ENCODE measurements at places on chromosomes 13 and 19.

DNA sequence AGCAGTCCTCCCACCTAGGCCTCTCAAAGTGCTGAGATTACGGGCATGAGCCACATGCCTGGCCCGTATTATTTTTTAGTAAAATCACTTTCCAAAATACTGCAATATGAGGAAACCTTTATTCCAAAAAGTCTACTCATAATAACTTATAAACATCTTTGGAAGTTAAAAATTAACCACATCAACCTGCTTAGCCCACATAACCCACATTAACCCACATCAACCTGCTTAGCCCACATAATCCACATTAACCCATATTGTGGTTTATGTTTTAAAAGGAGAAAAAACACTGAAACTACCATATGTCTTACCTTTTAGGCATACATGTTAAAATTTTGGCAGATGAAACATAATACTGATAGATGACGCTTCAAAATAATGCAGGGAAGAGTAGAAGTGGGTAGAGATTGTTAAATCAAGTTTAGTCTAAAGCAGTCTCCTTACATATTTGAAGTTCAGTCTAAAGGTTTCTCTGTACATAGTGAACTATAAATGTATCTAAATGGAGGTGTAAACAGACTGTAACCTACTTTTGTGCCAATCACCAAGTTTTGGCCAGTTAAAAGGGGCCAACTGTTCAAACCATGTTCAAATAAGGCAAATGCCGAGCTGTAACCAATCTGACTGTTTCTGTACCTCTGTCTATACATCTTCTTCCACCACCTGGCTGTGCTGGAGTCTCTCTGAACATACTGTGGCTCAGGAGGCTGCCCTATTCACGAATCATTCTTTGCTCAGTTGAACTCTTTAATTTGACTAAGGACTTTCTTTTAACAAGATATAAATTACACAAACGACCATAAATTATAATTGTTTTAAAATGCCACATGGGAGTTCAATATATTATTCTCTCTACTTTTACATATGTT lies 14.5 kb downstream of the KPNA3 start:
- H3K27ac ChIP-seq, result no peak overlapping the region
- DNase-seq, result no peak
- H3K36me3 ChIP-seq, result no peaks in the 10 kb centered on the region
- H3K27me3 ChIP-seq, result no peaks in the 10 kb centered on the region
- H3K4me1 ChIP-seq, result peaks cover 33% of the 10 kb centered on the region

DNA sequence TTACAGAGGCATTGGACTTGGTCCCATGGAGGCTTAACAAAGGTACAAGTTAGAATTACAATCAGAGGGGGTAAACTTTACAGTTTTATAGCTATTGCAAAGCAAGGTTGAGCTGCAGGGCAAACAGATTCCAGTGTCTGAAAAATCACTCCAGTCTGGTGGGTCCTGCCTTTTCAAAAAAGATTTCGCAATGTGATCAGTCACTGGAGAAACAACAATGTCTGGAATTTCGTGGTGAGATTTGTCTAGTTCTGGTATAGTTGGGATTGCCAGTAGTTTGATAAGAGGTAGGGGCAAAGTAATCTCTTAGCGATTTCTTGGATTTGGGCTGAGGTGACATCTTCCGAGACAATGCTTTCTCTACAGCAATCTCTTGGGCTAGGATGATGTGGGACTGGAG lies 1198.2 kb upstream of the PCDH9 start:
- H3K27me3 ChIP-seq, result no peaks in the 10 kb centered on the region
- no peak overlapping the region for H3K4me3 ChIP-seq
- no peak for DNase-seq
- no peaks in the 10 kb centered on the region for H3K36me3 ChIP-seq
- no peaks in the 10 kb centered on the region for H3K4me1 ChIP-seq
- no peak overlapping the region for H3K27ac ChIP-seq

DNA sequence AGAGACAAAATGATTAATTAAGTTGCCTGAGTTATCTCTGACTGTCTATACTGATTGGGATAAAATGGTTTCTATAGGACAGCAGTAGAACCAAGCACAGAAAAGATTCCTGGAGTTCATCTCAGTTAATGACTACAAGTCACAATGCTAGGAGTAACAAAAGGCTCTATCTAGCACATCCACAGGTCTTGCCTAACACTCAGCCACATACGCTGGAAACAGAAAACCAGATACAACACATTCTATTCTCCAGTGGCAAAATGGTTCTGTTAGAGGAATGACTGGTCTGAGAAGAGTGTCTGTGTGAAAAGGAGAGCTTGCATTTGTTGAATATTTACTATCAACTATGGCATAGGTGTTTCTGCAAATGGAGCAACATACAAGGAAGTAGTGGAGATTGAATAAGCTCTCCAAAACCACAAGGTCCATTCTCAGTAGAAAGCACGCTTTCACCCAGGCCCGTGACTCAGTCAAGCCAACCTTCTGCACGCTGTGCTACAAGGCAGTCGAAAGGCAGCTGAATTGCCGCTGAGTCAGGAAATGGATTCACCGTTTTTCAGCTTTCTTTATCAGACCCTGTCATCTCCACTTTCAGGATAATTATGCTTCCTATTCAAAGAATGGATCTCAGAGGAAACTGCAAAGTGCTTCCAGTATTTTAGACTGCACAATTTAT lies 761.5 kb downstream of the EFNB2 start:
- H3K4me1 ChIP-seq, result no peaks in the 10 kb centered on the region
- DNase-seq, result no peak
- no peak overlapping the region for H3K27ac ChIP-seq
- H3K4me3 ChIP-seq, result no peak overlapping the region
- no peaks in the 10 kb centered on the region for H3K27me3 ChIP-seq

- no peaks in the 10 kb centered on the region for H3K27me3 ChIP-seq
- H3K4me3 ChIP-seq, result no peak overlapping the region
- no peak overlapping the region for H3K27ac ChIP-seq
- H3K4me1 ChIP-seq, result no peaks in the 10 kb centered on the region
- no peaks in the 10 kb centered on the region for H3K36me3 ChIP-seq
Measured at GRCh38 chr13:36098080-36098479, 33.1 kb downstream of the DCLK1 start.

DNA sequence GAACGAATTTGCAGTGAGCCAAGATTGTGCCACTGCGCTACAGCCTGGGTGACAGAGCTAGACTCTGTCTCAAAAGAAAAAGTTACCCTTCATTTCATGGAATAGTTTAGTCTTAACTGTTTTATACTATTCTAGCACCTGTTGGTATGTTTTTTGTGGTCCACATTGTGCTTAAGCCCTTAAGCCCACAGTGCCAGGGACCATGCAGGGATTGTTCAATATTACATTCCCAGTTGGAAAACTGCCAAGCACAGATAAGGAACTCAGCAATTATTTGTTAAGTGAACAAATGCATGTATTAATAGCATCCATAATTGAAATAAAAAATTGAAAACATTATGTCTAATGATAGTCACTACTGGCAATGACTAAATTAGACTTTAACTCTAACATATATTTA lies 193.5 kb downstream of the PCDH17 start:
- no peaks in the 10 kb centered on the region for H3K27me3 ChIP-seq
- no peak overlapping the region for H3K27ac ChIP-seq
- H3K36me3 ChIP-seq, result no peaks in the 10 kb centered on the region
- no peak for DNase-seq

DNA sequence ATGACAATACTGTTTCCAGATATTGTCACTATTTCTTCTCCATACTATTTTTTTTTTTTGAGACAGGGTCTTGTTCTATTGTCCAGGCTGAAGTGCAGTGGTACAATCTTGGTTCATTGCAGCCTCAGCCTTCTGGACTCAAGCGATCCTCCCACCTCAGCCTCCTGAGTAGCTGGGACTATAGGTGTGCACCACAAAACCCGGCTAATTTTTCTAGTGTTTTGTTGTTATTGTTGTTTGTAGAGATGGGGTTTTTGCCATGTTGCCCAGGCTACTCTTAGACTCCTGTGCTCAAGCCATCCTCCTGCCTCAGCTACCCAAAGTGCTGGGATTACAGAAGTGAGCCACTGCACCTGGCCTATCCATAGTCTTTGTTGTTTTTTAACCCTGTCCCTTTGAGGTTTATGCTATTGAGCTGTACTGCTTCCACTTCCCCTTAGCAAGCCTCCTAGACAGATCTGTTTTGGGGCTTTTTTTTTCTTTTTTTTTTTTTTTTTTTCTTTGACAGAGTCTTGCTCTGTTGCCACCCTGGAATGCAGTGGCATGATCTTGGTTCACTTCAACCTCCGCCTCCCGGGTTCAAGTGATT lies 27.6 kb upstream of the MAP3K10 start:
- H3K27me3 ChIP-seq, result no peaks in the 10 kb centered on the region
- H3K4me1 ChIP-seq, result no peaks in the 10 kb centered on the region
- no peak overlapping the region for H3K27ac ChIP-seq
- no peak for DNase-seq
- no peaks in the 10 kb centered on the region for H3K36me3 ChIP-seq

GRCh38 chr19:42178791-42179674 lies 38.4 kb downstream of the DEDD2 start:
- no peak overlapping the region for H3K27ac ChIP-seq
- H3K27me3 ChIP-seq, result peaks cover 3% of the 10 kb centered on the region
- no peaks in the 10 kb centered on the region for H3K36me3 ChIP-seq
- no peak for DNase-seq
- peaks cover 11% of the 10 kb centered on the region for H3K4me1 ChIP-seq

GRCh38 chr13:100536643-100537180 lies 51.9 kb downstream of the GGACT start:
- H3K4me3 ChIP-seq, result no peak overlapping the region
- no peaks in the 10 kb centered on the region for H3K27me3 ChIP-seq
- DNase-seq, result no peak
- H3K4me1 ChIP-seq, result no peaks in the 10 kb centered on the region
- no peaks in the 10 kb centered on the region for H3K36me3 ChIP-seq

DNA sequence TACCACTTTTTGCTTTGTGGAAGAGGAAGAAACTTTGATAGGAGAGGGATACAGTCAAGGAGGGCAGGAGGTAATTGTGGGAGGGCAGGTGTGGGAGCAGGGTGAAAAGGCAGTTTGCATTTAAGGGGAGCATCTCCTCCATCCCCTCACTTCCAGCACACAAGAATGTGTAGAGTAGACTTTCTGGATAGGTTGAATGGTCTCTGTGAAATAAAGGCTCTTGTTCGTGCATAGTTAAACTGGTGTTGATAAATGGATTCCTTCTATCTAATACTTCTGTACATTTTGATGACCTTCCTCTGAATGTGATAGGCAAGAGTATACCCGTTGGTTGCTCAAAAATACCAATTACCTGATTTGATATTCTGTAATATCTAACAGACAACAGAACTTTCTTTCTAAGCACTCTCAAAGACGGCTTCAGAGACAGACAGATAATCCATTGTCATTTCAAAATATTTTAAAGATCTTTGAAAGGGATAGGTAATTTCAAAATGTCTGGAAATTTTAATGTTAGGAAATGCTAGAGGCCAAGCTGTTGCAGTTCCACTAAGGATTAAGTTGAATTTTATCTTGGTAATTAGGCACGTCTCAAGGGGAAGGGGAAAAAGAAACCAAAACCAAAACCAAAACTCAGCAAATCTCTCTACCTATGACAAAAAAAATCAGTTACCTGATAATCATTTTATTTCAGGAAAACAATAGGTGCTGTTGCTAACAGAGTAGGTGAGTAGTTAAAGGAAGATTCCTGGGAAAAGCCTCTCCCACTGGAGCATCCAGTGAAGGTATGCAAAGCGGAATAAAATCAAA lies 302.6 kb downstream of the COG6 start:
- no peaks in the 10 kb centered on the region for H3K27me3 ChIP-seq
- no peak overlapping the region for H3K4me3 ChIP-seq
- H3K27ac ChIP-seq, result no peak overlapping the region
- no peaks in the 10 kb centered on the region for H3K4me1 ChIP-seq
- no peak for DNase-seq
- H3K36me3 ChIP-seq, result no peaks in the 10 kb centered on the region

GRCh38 chr13:30164146-30164545 lies 143.2 kb downstream of the KATNAL1 start:
- H3K4me1 ChIP-seq, result peaks cover 5% of the 10 kb centered on the region
- no peak for DNase-seq
- no peaks in the 10 kb centered on the region for H3K36me3 ChIP-seq
- H3K4me3 ChIP-seq, result no peak overlapping the region

GRCh38 chr19:11756965-11757364 lies 9.8 kb upstream of the ZNF441 start:
- no peak overlapping the region for H3K4me3 ChIP-seq
- H3K4me1 ChIP-seq, result no peaks in the 10 kb centered on the region
- no peaks in the 10 kb centered on the region for H3K36me3 ChIP-seq

GRCh38 chr13:57640607-57641006 lies 9.1 kb downstream of the PCDH17 start:
- H3K27me3 ChIP-seq, result no peaks in the 10 kb centered on the region
- DNase-seq, result no peak
- H3K4me3 ChIP-seq, result no peak overlapping the region
- no peak overlapping the region for H3K27ac ChIP-seq

- no peak overlapping the region for H3K27ac ChIP-seq
- no peaks in the 10 kb centered on the region for H3K36me3 ChIP-seq
- DNase-seq, result no peak
- no peaks in the 10 kb centered on the region for H3K27me3 ChIP-seq
- no peaks in the 10 kb centered on the region for H3K4me1 ChIP-seq
- H3K4me3 ChIP-seq, result no peak overlapping the region
Measured at GRCh38 chr19:15863272-15863671, 34.6 kb downstream of the CYP4F2 start.

DNA sequence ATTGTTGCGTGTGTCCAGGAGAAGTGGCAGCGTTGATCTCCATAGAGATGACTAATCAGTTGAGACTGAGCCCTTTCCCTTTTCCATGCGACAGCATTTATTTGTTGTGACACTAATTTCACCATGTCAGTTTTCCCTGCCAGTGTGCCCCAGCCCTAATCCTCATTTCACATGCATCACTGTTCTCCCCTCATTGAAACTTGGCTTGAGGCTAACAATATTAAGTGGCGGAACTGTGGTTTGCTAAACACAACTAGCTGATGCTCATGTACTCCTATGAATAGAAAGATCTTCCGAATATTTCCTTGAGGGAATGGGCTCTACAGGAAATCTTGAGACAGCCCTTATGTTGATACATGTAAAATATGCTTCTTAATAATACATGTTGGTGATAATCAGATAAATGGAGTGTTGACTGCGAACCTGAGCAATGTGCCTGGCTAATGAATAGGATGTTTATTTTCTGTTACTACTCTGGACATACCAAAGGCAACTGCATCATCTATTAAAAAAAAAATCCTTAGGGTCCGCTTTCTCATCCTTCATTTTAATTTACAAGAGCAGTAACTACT lies 258.6 kb downstream of the ATP8A2 start:
- H3K27me3 ChIP-seq, result no peaks in the 10 kb centered on the region
- H3K4me3 ChIP-seq, result no peak overlapping the region

DNA sequence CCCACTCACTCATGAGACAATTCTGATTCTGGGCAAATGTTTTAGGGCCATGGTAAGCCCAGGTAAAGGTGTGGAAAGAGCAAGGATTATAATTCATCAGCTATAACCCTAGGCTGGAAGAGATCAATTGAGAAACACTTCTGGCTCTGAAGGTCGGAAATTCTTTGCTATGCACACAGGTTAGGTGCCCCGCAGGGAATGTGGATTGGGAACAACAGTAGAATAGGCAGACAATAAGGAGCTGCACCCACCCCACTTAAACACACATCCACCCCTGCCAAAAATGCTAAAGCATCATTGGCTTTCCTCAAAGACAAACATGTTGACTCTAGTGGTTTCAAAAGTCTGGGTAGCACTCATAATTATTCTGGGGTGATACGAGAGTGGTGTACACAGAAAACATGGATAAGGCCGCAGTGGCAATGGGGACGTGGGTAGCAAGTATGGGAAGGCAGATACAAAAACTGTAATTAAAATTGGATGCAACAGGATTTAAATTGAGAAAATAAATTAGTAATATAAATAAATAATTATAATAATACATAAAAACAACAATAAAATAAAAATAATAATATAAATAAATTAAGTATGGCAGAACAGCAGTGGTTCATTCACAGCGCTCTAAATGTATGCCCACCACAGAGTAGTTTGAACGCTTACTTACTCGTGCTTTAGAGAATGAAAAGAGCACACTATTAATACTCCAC lies 8.6 kb downstream of the EFNB2 start:
- peaks cover 21% of the 10 kb centered on the region for H3K4me1 ChIP-seq
- H3K4me3 ChIP-seq, result no peak overlapping the region
- no peak overlapping the region for H3K27ac ChIP-seq
- no peak for DNase-seq

Measured in tibial nerve (tissue), 4 donors.